ENCODE measurements at places on chromosomes 7 and 10. TPM values are rescaled to one million over a fixed set of nuclear protein-coding genes. Genes with fewer than 3 reads are reported as not detected.

The HECW1 gene
- polyA plus RNA-seq = 2.1 TPM

- no peak for DNase-seq
These were observed 597.6 kb downstream of the PARD3 start for GRCh38 chr10:34217524-34217923.

GRCh38 chr7:84226759-84227158, 32.2 kb upstream of the SEMA3A start:
- DNase-seq = no peak

DNA sequence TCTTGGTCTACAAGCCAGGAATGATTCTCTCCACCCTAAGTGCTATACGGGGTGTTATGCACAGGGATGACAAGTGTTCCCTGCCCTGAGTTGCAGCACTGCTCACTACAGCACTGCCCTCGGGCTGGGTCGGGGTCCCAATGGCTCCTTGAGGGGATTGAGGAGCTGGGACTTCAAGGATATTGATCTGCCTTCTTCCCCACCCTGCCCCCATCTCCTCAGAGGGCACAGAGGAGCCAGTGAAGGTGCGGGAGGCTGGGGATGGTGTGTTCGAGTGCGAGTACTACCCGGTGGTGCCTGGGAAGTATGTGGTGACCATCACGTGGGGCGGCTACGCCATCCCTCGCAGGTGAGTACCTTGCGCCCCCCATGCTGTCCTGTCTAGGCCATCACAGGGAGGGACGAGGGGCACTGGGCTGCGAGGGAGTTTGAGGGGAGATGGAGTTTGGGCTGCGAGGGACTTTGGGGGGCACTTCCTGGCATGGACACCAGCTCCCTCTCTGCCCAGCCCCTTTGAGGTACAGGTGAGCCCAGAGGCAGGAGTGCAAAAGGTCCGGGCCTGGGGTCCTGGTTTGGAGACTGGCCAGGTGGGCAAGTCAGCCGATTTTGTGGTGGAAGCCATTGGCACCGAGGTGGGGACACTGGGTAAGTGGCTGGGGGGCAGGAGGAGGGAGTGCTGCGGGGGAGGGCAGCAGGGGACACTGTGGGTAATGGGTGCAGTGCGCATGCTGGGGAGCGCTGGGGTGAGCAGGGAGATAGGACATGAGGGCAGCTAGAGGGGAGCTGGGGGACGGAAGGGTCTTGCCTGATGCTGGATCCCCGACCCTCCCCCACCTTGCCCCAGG, 10.3 kb downstream of the FLNC start:
- DNase-seq = no peak

DNA sequence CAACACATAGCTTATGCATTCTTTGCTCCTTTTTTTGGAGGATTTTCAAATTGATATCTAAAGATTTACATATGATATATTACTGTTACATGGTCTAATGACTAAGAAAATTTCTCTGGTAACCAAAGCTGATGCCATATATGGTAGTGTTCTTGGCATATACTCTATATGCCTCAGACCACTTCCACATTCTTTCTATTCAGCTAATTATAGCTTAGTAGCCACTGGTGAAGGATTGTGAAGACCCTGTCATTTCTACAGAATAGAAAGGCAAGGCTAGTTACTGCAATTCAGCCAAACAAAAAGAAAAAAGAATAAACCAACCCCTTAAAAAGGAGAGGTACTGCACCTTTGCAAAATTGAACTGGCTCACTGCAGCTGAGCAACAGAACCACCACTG, 3.7 kb downstream of the PURB start:
- peak; percentile 82 for DNase-seq

The PNLIPRP1 gene
- not detected for polyA plus RNA-seq

DNA sequence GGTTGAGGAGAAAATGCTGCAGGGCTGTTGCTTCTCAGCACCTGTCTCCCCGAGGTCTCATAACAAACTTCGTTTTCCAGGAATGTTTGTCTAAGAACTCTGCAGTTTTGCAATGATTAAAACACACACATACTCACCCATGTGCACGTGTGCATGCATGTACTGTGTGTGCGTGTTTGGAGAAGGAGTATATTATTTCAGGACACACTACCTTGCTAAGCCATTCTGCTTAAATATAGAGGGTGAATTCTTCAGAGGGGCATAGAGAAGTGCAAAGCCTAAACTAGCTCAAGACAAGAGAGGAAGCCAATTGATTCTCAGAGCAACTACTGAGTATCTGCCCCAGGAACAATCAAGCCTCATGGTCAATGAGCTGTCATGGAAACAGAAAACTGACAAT, 298.4 kb upstream of the MGMT start:
- DNase-seq = no peak

- no peak for DNase-seq
These were observed 227.0 kb downstream of the INHBA start for GRCh38 chr7:41475801-41476459.

The UTF1 gene
- polyA plus RNA-seq = not detected

The PDK4 gene
- polyA plus RNA-seq = 11.8 TPM

DNA sequence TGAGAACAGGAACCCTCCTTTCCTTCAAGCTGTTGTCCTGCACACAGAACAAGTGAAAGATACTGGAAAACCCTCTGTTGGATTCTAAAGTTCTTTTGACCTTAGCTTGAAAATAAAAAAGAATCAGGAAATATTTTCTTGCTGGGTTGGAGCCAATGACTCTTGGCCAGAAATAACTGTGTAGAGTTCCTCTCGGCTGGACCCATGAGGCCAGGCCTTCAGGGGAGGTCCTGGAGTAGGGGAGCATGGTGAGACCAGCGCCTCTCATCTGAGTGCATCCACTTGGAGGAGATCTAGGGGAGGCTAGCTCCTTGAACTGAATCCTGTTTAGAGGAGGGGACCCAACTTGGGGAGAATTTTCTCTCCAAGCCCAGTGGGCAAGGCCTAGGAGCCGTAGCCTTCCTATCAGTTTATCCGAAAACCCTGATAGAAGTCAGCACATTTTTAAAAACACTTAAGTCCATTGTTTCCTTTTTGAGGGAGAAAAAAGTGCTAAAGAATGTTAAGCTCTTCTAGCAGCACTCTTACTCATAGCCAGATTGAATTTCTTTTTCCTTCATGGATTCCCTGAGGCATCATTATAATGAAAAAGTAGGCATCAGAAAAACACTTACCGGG, 635.7 kb upstream of the ANKRD30A start:
- DNase-seq = peak; percentile 69

DNA sequence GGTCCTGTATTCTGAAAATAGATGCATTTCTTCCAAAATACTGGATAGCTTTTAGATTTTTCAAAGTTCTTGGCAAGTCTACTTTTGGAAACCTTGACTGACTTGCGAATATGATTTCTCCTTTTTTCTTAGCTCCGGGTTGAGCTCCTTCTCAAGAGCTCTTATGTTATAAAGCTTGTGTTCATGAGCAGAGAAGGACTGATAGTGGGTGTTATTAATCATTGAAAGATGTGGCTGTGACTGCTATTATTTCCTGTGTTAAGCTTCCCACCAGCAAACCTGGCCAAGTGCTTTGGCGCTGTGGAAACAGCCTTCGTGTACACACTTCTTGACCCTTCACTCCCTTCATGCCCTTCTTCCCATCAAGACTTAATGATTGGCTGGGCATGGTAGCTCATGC, 98.2 kb downstream of the KIAA1217 start:
- no peak for DNase-seq

DNA sequence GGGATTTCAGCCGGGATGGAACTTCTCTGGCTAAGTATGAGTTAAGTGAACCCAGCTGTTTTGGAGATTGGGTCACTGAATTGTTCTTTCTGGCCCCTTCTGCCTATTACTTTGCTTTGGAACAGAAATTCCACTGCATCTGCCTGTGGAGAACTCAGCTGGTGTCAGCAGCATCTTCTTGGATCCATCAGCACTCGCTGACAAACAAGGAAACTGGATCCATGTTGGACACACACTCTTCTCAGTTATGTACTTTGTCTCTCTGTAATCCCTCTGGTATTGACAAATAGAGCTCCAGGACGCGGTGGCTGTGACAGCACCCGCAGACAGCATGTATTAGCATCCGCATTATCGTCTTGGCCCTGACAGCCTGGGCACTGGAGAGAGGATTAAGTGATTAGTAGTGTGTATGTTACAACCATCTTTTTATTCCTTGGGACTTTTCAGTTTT, 73.0 kb upstream of the BMPER start:
- DNase-seq = peak; percentile 70

GRCh38 chr10:6074489-6075301, 12.5 kb upstream of the IL2RA start:
- DNase-seq = no peak

- DNase-seq = no peak
These were observed 56.2 kb downstream of the CUL1 start for GRCh38 chr7:148754912-148755311.

DNA sequence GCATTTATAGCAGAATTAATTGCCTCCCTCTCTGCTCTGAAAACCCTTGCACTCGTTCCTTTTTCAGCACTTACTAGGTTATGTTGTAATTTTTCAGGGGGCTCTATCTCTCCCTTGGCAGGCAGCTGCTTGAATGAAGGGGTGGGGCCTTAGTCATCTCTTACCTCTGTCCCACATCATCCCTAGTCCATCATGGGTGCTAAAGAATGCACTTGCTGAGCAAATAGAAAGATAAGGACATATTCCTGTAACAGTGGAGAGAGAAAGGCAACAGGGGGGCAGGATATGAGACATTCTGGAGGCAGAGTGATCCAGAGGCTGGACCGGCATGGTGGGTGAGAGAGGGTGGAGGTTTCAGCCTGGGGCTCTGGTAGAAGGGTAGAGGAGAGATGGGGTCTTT, 60.0 kb downstream of the MINDY4 start:
- no peak for DNase-seq

GRCh38 chr10:107656932-107657331, 492.4 kb upstream of the SORCS1 start:
- no peak for DNase-seq

- no peak for DNase-seq
These were observed 127.7 kb downstream of the ARHGAP22 start for GRCh38 chr10:48477141-48477540.

DNA sequence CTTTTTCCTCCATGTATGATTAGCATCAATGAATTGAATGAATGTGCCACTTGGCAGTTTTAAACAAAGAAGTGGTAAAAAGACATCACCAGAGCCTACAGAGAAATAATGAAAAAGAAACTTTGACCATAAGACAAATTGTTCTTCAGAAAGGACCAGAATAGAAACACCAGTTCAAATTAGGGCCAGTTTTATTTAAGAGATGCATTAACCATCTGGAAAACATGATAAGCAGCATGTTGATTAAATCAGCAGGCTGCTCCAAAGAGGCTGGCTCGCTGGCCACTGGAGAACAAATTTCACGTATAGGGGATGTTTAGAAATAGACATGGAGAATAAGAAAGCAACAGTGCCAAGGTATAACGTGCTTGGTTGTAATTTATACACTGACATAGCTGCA, 242.3 kb upstream of the AOAH start:
- DNase-seq = peak; percentile 24

DNA sequence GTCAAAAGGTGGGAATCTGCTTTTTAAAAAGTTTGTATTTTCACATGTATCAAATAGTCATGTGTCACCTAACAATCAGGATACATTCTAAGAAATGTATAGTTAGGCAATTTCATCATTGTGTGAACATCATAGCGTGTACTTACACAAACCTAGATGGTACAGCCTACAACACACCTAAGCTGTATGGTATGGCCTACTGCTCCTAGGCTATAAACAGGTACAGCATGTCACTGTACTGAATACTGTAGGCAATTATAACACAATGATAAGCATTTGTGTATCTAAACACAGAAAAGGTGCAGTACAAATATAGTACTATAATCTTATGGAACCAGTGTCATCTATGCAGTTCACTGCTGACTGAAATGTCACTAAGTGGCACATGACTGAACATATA, 17.8 kb downstream of the COA1 start:
- no peak for DNase-seq

DNA sequence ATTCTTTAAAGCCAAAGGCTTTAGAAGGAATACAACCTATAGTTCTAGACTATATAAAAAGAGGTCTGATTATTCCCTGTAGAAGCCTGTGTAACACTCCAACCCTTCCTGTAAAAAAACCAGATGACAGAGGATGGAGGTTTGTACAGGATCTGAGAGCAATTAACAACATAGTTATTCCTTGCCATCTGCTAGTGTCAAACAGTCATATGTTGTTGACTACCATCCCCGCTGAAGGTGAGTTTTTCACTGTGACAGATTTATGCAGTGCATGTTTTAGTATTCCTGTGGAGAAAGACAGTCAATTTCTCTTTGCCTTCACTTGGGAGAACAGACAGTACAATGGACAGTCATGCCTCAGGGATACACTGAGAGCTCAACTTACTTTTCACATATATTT, 19.0 kb upstream of the SLC26A4 start:
- DNase-seq = no peak

- DNase-seq = no peak
These were observed 72.2 kb upstream of the TMEM140 start for GRCh38 chr7:135075716-135076115.

The CALML5 gene
- not detected for polyA plus RNA-seq

GRCh38 chr7:129529643-129530042, 27.3 kb downstream of the SMKR1 start:
- DNase-seq = no peak

The CDNF gene
- 1.4 TPM for polyA plus RNA-seq

- peak; percentile 11 for DNase-seq
These were observed 68.1 kb upstream of the RNF148 start for GRCh38 chr7:122770686-122771335.

DNA sequence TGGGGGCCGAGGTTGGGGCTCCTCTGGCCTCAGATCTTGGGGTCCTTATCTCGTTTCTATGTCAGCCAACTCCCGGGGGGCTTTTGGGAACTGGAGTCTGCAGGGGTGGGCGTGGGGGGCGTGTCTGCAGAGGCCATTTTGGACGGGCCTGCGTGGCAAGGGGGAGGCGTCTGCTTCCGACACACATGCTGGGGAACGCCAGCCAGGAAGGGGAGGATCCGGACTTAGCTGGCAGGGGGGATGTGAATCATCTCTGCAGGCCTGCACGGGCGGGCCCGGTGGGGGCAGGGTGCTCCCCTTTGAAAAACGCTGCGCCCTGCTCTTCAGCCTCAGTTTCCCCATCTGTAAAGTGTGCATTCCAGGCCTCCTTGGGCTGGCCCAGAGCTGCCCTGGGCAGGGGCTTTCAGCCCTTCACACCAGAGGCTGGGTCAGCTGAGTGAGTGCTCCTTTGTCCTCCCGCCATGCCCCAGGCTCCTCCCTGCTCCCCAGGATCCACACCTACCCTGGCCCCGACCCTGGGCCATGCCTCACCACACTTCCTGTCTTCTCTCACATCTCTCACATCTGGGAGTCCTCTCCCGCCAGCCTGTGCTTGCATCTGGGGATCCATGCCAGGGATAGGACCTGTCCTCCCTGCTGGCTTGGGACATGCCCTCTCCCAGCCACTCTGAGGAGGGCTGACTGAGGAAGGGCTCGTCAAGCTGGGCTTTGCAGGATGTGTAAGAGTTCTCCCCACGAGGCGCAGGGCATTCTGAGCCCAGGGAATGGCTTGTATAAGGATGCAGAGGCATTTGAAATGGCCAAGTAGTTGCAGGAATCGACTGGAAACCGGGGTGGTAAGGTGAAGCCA, 172.6 kb upstream of the TNRC18 start:
- DNase-seq = peak; percentile 95
